ENCODE measurements at places on chromosomes 4 and X.

DNA sequence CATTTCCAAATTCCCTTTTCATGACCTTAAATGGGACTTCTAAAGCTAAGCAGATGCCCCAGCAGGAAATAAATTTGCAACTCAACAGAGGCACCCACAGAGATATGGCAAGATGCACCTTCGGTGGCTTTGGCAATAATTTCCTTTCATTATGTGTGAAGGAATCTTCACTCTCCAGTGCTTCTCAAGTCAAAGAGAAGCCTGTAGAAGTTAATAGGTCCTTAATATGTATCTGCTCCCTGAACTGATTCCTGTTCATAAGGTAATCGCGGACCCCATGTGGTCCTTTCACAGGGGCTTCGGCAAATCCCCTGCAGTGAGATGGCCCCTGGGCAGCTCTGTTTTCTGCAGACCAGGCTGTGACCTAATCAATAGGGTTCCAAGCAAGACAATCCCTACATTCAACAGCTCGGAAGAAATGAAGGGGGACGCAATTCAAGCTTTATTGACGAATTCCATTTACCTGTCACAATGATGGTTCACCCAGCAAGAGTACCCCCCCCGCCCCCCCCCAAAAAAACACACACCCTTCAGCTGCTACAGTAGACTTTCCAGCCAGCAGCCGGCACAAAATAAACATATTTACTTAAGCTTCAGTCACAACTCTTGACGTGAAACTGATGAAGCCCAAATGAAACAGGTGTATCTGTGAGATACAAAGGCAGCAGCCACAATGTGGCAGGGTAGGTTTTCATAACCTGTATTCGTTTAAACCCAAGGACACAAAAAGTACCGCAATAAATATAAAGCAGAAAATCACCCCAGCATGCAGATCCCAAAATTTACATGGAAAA, 35.3 kb downstream of the FAT1 start:
- no peak for DNase-seq

DNA sequence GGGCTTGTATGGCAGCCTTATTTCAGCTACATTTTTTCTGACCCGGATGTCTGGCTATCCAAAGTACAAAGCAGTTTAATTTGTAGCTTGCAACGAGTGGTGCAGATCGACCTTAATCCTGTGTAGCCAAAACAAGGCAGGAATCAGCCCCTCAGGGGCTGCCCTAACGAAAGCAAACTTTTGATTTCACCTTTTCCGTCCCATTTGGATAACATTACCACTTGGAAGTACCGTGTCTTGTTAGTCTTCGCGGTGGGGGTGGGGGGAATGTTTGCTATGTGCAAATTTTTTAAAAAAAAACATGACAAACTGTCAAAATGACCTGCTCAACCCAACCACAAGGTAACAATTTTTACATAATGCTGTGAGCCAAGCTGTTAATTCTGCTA, 766 bp upstream of the DNAJB14 start:
- no peak for DNase-seq

GRCh38 chr4:105350859-105351490, 122.9 kb downstream of the PPA2 start:
- DNase-seq = no peak

DNA sequence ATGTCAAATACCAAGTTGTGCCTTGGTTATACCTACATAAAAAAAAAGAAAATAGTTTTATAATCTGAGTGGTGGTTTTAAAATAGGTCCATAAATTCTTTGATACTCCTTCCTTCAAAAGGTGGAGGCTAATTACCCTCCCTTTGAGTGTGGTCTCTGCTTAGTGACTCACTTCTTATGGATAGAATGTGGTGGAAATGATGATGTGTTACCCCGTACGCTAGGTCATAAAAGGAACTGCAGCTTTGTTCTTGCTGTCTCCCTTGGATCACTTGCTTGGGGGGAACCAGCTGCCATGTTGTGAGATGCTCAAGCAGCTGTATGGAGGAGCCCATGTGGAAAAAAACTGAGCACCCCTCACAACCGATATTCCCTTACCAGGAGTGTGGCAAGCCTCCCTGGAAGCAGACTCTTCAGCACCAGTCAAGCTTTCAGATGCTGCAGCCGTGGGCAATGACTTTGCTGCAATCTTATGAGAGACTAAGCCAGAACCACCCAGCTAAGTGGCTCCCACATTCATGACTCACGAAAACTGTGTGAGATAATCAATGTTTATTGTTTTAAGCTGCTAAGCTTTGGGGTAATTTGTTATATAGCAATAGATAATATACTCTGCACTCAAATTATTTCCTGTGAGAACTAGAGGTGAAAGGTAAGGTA, 195.0 kb upstream of the GATB start:
- peak; percentile 18 for DNase-seq

- peak; percentile 36 for DNase-seq
Measured at GRCh38 chr4:826508-827208, 729 bp upstream of the CPLX1 start.

DNA sequence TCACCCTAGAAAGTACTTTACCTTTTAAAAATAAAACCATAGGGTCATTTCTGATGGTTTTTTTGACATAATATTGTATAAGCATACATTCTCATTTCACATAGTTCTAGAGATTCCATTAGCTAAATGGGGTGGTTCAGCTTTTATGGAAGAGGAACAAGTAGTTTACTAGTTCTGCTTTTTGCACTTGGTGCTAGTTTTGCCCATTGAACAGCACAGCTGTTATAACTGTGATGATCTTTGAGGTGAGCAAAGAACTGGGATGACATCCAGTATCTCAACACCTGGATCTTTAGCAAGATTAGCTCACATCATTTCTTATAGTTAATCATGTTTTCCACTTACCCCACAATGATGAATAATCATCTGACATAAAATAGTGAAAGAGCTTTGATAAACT, 40.9 kb downstream of the MOB1B start:
- DNase-seq = no peak

DNA sequence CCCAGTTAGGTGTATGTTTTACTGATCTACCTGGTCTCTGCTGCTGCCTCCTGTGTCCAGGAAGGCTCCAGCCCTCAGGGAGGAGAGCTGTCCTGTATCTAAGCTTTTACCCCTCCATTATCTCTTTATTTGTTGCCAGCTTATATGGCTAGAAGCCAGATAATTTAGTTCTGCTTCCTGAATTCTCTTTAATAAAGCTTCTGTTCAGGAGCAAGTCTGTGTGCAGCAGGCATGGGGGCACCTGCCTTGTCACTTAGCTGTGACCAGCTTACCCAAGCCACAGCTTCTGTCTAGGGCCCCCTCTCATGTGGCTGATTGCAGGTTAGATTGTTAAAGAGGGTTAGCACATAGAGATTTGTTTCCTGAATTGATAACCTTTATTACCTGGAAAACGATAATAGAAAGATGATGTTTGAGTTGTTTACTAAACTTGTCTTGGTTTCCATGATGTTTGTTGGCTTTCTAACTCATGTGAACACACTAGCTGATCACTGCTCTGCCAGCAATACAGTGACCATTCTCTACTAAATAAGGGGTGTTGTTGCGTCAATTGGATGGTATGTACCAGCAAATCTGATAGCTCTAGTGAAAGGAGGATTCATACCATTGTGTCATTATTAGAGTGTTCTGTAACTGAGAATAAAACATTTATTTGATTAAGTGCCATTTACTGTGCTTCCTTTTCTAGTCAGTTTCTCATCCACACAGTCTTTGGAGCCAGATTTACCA, 189.8 kb upstream of the ANK2 start:
- no peak for DNase-seq

DNA sequence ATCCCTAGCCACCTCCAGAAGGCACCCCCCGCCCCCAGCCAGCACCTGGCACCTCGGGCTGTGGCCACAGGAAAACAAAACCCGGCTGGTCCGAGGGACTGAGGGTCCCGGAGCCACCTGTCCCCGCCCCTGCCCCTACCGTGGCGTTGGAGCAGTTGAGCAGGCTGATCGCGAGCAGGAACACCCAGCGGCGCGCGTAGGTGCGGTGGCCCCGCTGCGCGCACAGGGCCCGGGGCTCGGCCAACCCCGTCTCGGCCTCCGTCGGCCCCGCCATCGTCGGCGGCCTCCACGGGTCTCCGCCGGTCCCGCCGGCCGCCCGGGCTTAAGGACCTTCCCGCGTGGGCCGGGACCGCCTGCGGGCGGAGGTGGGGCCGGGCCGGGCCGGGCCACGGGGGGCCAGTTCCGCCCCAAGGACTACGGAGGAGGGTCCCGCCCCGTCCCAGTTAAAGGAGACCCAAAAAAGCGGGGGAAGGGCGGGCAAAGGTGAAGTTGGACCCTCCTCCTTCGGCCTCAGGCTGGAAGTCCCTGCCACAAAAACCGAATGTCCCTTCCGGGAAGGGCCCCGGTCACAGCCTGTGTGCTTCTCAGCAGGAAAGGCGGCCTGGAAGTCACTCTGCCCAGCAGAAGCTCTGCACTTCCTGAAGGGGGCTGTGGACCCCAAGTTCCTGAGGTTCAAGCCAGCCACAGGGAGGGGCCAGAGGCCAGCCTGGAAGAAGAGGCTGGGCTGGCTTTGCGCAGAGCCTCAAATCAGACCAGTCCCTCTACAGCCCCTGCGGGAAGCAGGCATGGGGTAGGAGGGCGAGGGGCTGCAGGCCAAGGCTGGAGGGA, at the start of gene SLC49A3:
SLC49A3 (minus strand) TSS at position 298 of the 828 bp plus-strand sequence; CDS start at position 274, 24 bp downstream.
- peak; percentile 53 for DNase-seq

GRCh38 chrX:39322496-39322895, 521.2 kb downstream of the MID1IP1 start:
- DNase-seq = no peak

DNA sequence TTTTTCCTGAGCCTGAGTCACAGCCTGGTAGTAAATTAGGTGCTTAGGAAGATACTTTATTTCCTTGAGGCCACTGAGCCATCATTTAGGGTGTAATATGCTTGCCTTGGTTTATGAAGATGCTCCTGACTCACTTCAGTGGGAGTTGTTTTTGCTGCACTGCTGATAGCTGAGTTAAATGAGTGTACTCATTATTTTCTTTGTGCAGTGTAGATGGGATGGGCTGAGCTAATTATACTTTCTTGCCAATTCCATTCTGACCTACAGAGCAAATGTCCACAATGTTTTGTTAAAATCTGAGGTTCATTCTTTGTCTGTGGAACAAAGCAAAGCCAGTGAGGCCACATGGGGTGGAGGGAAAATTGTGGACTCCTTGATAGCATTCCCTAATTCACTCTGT, 60.0 kb downstream of the FGF13 start:
- DNase-seq = no peak

- DNase-seq = no peak
Measured at GRCh38 chr4:29571322-29571721, 1148.8 kb upstream of the PCDH7 start.

- DNase-seq = no peak
Measured at GRCh38 chr4:95156452-95156765, 392.4 kb downstream of the UNC5C start.

GRCh38 chrX:69291116-69291515, 125.9 kb upstream of the PJA1 start:
- DNase-seq = no peak

GRCh38 chr4:38663801-38664705, at the start of gene KLF3:
TSS of gene KLF3 (plus strand) at chr4:38664199. CDS start at chr4:38680626, 16,427 bp downstream.
- peak; percentile 96 for DNase-seq

- DNase-seq = no peak
Measured at GRCh38 chrX:70453024-70453618, 8.5 kb downstream of the DLG3 start.

Measured in hepatocyte (in vitro differentiated cells).